ENCODE measurements at places on chromosomes 4 and X. TPM values are rescaled to one million over a fixed set of nuclear protein-coding genes. Genes with fewer than 3 reads are reported as not detected.

The ODAPH gene
- total RNA-seq, result 6.0 TPM

The ZCCHC18 gene
- 0.34 TPM for total RNA-seq

The NLGN4X gene
- total RNA-seq, result not detected

The VEGFC gene
- not detected for total RNA-seq

The UGT2B11 gene
- total RNA-seq, result not detected

The CNGA1 gene
- not detected for total RNA-seq

The PF4V1 gene
- not detected for total RNA-seq

The ADRA2C gene
- not detected for total RNA-seq

The LDB2 gene
- not detected for total RNA-seq

The LNX1 gene
- not detected for total RNA-seq

The CXorf49 gene
- total RNA-seq, result not detected

The SLIT2 gene
- total RNA-seq, result not detected

The BST1 gene
- total RNA-seq, result 0.88 TPM

The ATP1B4 gene
- not detected for total RNA-seq

The SLC26A1 gene
- total RNA-seq, result 0.34 TPM

The VCX3B gene
- not detected for total RNA-seq

The GPR50 gene
- total RNA-seq, result not detected
